ENCODE measurements at places on chromosomes 7 and 10.

DNA sequence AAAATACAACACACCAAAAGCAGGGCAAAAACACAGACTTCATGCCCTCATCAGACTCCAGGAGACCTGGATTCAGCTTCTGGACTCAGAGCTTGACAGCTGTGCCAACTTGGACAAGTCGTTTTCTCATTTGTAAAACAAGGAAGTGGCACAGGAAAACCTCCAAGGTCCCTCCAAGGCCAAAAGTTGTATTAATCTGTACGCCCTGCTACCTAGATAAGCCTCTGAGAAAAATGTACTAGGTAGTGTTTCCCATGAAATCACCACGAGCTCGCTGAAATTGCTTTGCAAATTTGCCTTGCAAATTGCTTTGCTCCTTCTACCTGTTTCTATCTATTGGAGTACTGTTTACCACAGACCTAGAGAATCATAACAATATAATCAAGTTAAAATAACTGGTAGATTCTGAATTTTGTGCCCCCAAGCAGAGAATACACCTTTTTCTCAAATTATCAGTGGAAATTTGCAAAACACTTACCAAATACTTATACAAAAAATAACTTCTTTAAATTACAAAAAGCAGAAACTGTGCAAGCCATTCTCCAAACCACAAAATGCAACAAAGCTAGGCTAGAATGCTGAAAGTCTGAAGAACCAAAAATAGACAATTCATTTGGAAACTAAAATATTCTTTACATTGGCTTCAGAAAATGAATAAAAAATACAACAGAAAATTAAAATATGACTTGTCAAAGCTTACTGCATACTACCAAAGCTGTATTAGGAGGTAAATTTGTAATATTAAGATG is 158.1 kb upstream of the CHST15 start:
- DNase-seq: no peak

- peak; percentile 64 for DNase-seq
These were observed 67.1 kb upstream of the AGBL3 start for GRCh38 chr7:134919240-134919641.

DNA sequence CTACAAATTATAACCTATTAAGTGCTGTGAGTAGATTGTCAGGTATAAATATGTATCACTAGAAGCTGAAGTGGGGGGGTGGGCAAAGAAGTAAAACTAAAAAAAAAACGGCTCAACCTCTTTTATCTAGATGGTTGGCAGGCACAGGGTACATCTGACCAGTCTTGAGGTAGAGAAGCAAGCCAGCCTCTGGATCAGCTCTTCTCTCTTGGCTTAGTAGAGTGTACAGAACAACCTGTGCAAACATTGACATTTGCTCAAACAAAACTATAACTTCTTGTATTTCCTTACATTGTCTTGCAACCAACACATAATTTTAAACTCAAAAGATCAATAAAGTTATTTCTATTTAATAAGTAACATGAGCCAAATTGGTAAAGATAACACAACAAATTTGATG is 25.6 kb downstream of the DNA2 start:
- DNase-seq: no peak

- DNase-seq: no peak
These were observed 192.8 kb upstream of the KLF6 start for GRCh38 chr10:3977761-3978160.

DNA sequence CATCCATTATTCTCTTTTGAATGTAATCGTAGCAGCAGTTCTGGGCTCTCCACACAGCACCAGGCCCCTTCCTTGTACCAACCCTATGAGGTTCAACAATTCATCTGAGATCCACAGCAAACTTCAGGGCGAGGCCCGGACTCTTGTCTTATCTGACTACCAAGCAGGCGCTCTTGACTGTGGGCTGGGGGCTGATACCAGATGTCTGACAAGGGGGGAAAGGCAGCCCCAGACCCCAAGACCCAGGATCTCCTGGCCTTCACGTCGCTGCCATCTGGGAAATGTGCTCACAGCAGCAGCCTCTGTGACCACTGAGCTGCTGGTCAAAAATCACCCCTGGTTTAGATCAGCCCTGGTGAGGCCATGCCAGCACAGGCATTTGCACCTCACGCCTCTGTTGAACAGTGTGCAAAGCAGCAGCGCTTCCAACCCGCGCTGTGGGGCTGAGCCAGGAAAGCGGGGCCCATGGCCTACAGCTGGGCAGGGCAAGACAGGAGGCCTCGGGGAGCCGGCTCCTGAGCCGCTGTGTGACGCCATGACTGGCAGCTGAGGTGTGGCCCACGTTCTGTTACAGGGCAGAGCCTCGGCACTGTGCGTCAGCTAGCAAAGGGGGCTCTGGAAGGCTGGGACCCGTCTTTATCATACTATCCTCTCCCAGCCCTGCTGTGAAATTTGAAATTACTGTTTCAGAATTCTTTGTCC is 143.9 kb downstream of the PAXIP1 start:
- no peak for DNase-seq

GRCh38 chr7:28083164-28083997 is 97.2 kb downstream of the JAZF1 start:
- DNase-seq: no peak

DNA sequence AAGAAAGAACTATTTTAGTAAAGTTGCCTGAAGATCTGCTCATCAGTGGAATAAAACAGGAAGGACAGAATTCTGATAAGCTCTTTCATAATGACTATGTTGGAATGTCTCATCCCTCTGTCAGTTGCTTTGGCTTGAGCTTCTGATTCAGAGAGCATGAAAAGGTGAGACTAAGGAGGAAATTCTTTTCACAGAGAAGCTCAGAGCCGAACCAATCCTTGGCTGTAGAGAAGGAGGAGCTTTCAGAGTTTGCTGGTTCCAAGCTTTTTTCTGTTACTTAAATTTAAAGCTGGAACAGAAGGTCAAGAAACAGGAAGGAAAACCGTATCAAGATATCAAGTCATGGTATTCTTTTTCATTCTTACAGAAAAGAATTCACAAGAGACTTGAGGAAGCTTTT is 24.0 kb downstream of the GSTO2 start:
- DNase-seq: peak; percentile 54

DNA sequence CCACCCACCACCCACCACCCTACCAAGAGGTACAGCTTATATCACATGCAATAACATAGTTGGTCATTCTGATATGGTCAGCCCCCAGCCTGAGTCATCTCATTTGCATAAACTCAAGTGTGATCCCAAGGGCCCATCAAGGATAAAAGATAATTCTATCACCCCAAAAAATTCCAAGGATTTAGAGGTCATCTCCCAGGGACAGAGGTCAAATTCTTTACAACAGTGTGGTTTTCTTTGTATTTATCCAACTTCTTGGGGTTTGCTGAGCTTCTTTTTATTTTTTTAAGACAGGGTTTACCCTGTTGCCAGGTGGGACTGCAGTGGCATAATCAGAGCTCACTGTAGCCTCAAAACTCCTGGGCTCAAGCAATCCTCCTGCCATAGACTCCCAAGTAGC is 9.4 kb upstream of the GTPBP10 start:
- DNase-seq: peak; percentile 12

DNA sequence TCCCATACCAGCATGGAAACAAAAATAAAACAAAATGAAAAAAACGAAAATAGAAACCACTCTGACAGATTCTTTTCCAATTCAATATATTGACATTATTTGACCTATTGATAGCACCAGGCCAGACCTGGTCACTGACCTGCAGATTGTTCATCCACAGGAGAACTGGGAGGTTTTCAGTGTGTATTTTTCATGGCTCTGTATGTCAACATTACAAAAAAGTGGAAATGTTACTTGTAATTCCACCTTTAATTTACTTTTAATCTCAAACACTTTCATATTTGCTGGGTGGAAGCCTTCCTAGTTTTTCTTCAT is 2.9 kb downstream of the HKDC1 start:
- no peak for DNase-seq

GRCh38 chr10:20771051-20771450 is 126.1 kb downstream of the NEBL start:
- DNase-seq: no peak

- DNase-seq: no peak
These were observed 72.7 kb upstream of the SEC61G start for GRCh38 chr7:54831644-54832095.

DNA sequence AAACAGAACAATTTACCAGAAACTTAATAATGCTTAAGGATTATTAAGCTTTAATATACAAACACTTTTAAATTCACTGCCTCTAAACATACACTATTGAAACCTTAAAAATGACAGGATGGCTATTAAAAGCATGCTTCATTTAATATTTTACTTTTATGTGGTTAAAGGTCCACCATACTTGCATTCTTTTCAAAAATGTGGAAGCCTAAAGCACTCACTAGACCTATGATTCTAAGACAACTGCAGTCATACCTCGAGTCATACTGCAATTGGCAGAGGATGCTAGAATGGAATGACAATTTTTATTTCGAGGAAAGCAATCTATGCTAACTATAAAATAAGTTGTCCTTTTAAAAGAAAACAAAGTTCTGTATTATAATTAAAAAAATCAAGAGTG is 85.3 kb downstream of the PIP4K2A start:
- DNase-seq: peak; percentile 55

GRCh38 chr7:1694611-1695511 is 24.8 kb downstream of the ELFN1 start:
- DNase-seq: no peak

DNA sequence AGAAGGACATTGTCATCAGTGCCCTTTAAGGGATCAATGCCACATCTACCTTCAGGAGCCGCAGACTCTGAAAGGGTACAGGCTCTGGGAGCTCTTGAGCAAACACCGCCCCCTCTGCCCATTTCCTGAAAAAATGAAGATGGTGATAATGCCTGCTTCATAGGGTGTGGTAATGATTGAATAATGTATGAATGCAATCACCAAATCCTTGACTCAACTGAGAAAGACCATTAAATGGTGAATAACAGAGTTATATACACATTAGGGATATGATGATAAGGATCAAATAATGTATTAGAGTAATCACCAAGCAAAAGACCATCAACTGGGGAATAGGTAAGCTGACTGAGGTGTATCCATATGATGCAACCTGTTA is 1.5 kb downstream of the FAM170B start:
- no peak for DNase-seq

DNA sequence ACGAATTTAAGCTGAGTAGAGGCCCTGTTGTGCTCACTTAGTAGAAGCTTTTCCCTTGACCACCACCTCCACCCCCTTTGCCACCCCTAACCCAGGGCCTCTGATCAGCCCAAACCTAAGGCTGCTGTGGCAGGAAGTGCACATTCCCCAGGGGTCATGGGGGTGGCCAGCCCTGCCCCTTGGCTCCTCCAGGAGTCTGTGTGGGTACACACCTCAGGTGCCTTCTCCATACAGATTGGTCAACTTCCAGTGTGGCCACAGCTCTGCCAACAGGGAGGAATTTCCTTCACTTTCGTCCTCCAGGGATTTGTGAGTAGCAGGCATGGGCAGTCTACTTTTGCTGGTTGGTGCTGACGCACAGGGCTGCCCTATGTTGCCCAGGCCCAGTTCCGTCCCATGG is 249.9 kb upstream of the ZNF32 start:
- DNase-seq: no peak

- peak; percentile 41 for DNase-seq
These were observed 130.1 kb downstream of the TNS3 start for GRCh38 chr7:47451851-47452205.

DNA sequence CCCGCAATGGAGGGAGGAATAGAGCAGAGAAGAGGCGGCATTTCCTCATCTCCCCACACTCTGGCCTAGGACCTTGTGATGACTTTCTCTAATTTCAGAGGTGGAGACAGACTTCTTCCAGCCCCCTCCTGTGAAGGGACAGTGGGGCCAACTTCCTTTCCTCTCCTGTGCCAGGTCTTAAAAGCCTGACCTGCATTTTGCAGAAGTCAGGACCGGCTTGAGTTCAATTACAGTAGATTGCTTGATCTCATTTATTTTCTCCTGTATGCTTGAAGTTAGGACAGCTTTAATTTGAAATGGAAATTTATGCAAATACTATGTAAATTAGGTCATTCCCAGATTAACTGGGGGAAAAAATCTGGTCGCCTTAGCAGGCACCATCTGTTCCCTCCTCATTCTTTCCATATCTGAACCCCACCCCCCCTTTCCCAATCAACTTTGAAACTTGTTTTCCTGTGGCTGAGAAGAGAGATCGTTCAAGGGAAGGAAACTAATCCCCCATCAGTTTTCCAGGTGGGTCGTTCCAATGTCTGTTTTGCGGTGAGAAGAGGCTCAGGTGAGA is 57.1 kb downstream of the SYPL1 start:
- no peak for DNase-seq

- DNase-seq: no peak
These were observed 154.1 kb upstream of the ZMIZ1 start for GRCh38 chr10:78914502-78915189.

GRCh38 chr10:113856563-113856962 is 2.1 kb downstream of the NHLRC2 start:
- DNase-seq: no peak

GRCh38 chr7:128136215-128136597 is 104.9 kb upstream of the LEP start:
- no peak for DNase-seq

DNA sequence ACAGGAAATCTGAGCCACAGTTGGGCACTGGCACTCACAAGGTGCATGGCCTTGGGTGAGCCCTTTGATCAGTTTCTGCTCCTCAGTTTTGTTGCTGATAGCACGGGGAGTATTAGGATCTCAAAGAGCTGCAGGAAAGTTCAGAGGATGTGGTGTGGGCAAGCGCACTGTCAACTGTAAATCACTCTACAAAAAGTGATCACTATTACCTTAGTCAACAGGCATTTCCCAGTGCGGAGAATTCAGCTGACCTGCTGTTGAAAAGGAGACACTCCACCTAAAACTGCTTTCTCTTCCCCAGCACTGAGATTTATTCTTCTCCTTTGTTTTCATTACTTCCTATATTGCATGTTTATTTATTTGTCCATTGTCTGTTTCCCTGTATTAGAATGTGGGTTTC is 331.0 kb downstream of the PRPF18 start:
- DNase-seq: no peak

DNA sequence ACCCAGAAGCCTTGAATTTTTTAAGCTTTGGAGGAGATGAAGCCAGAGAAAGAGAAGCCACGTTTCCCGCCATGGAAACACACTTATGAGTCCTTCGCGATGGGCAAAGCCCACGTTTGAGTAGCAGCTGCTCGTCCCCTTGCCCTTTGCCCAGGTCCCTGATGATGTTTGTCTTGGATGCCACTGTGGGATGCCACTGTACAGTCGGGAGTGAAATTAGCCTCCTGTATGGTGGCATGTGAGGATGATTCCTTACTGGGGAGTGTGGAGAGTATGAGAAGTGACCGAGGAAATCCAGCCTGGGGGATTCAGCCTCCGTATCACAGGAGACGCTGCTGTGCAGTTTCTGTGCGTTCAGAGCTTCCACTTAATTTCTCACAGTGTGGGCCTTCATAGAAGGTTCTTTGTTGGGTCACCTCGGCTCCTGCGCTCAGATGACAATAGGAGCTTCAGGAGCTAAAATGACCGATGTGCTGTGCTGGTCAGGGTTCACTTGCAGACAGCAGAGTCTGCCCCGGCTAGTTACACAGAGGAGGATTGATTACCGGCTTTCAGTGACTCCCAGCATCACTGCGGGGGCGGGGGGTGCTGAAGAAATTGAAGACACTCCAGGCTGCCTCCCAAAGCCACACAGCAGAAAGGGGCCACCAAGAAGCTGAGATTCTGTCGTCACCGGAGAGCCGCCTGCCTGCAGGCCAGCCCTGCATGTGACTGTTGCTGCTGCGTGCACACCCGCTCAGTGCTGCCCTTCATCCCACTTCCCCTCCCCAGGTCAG is 122.1 kb upstream of the SFMBT2 start:
- DNase-seq: no peak

GRCh38 chr7:131895541-131896164 is 339.2 kb upstream of the PODXL start:
- peak; percentile 99 for DNase-seq

All from fibroblast of skin of abdomen (primary cell).